Renal pelvis (tissue), 12 donors: ENCODE measurements at places on chromosomes 4 and X. TPM values are rescaled to one million over a fixed set of nuclear protein-coding genes. Genes with fewer than 3 reads are reported as not detected.

GRCh38 chrX:151359341-151359740 is 37.7 kb upstream of the VMA21 start:
- DNase-seq, result no peak

DNA sequence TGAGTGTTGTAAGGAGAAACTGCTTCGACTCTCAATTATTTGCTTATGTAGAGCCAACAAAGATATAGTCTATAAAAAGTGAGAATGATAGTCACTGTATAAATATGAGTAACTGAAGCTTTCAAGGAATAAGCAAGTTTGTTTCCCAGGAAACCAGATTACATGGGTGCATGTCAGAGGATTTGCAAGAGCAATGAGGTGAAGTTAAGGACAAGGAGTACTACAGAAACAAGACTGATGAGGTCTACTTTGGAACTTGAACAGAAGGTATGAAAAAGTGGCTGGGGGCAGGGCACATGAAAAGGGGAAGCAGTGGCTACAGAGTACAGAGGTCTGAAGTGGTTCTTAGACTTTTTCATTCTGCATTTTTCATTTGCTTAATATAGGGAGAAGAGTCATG is 321.0 kb upstream of the CXXC4 start:
- DNase-seq, result no peak

GRCh38 chrX:153862369-153863250 is 23.4 kb downstream of the L1CAM start:
- DNase-seq, result no peak

DNA sequence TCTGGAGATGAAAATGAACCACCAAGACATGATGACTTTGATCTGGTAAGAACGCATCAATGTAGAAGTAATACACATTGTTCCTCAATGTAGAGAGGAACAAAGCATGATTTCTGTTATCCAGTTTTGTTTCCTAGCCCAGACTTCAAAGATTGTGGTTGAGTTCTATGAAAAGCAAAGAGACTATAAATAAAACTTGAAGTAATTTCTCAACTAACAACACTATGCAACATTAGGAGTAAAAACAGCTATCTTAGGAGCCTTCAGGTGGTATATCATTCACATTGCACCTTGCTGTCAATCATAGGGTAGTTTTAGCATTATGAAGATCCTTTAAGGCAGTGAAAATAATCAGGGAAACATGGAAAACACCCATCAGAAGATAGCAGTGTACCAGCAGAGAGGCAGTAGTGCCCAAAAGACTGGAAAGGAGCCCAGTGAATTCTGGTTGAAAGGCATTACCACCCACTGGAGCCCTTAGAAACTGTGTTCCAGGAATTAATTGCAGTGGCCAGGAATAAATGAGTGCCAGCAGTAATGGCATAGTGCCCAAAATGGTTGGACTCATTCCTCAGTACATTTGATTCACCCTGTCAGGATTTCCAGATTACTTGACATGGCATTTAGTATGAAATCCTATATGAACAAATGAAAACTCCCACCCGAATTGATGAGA is 300.7 kb upstream of the CXXC4 start:
- no peak for DNase-seq

Gene GYPB
- polyA plus RNA-seq, result 3.3 TPM

Gene PPARGC1A
- 26.7 TPM for polyA plus RNA-seq

DNA sequence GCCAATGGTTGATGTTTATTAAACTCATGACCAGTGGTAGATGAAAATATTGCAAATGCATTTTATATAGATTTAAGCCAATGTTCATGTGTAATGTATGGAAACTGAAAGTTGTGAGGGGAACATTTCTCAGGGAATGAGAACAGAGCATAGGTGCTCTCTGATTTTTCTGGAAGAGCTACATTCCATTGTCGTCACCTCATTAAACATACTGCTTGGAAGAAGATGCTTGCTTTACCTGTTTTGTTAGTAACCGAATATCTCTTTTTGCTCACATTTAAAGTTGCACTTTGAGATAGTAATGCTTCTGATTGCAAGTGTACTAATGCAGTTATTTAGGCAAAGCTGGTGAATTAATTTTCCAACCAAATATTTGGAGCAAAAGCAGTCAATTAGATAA is 93.8 kb upstream of the CLCN4 start:
- DNase-seq, result no peak

DNA sequence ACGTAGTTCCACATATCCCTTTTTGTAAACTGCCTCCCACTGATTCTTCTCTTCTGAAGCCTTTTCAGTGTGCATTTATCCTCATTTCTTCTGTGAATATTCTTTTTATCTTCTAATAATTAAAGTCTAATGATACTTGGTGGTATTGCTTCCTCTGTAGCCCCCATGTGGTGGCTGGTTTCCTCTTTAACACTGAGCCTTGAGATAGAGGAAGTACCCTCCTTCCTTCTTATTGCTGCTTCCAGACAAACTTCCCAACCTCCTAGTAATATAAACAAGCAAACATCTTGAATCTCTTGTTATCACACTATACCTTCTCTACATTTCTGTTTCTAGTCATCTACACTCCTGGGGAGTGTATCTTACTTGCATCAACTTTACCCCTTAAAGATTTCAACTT is 310.5 kb upstream of the GIMD1 start:
- DNase-seq, result no peak

- DNase-seq, result no peak
These were observed 4.6 kb downstream of the NOA1 start for GRCh38 chr4:56972809-56973208.

GRCh38 chrX:143634309-143634662 is 1.6 kb downstream of the SLITRK4 start:
- no peak for DNase-seq

GRCh38 chr4:137000432-137000831 is 531.9 kb downstream of the PCDH18 start:
- no peak for DNase-seq

Gene MAN2B2
- polyA plus RNA-seq, result 17.1 TPM

DNA sequence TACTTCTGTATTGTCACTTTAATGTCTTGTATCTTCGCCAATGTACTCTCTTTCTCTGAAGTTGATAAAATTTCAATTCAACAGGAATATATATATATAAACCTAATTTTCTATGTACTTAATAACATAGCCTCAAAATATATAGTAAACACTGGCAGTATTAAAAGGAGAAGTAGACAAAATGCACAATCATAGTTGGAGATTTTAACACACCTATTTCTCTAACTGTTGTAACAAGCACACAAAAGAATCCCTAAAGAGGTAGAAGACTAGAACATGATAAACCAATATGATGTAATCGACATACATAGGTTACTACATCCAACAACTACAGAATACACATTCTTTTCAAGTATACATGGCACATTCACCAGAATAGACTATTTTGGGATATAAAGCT is 65.5 kb downstream of the ZNF81 start:
- no peak for DNase-seq

GRCh38 chr4:1241466-1241935 is 7.4 kb downstream of the CTBP1 start:
- DNase-seq, result no peak

GRCh38 chr4:140252141-140252741 is 98.3 kb upstream of the MAML3 start:
- DNase-seq, result no peak

Gene RNF175
- polyA plus RNA-seq, result 4.4 TPM

DNA sequence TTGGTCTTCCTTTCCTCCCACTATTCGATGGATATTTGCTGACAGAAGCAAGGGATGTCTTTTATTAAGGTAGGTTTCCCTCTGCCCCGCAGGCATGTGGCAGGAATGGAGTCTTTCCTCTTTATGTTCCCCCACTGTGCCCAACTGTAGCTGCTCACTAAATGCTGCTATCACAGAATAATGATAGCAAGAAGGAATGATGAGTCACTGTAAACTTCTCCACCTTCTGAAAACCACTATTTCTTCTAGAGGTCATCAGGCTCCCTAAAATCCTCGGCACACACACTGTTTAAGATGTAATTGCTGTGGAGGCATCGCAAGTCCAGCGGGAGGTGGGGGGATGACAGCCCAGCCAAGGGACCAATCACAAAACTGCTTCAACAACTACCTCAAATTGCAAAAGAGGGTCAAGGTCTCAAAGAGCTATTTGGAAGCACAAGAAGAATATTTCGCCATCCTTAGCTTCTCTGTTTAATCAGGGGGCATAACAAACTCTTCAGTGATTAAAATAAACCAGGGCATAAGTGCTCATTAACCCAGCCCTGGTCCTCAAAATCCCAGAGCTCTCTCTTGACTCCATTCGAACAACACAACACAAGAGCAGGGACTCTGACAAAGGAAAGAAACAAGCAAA is 13.9 kb downstream of the QDPR start:
- no peak for DNase-seq

Gene MAGEA12
- not detected for polyA plus RNA-seq

DNA sequence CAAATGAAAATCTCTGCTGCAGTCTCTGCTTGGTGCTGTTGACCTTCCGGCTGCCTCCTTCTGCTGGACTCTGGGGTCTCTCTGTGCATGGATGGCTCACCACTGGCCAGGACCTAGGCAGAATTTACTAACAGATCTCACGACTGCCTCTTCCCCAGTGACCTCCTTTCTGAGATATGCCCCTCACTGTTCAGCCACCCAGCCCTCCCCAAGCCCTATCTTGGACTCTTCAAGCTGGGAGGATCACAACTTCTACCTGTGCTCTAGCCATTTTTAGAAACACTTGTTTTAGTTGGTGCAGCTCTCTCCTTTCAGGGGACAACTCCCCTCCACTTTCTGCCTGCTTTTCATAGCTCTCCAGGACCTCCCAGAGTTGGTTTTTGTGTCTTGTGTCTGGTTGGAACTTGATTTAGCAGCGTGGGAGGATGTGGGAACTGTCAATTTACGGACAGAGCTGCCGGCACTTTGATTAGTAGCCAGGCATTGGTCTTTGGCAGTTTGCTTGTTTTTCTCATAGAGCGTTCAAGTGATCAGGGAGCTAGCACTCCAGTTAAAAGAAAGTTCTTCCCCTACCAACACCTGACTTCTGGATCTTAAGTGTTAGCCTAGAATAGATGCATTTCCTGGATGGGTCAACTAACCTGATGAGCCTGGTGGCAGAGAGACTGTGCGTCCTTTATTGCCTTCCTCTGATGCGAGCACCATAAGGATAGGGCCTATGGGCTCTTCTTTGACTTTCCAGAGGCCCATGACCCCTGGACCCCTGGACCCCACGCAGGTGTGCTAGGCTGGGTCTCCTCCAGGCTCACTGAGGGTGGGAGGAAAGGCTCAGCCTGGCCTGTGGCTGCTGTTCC is 6.5 kb downstream of the RGS12 start:
- DNase-seq, result no peak

DNA sequence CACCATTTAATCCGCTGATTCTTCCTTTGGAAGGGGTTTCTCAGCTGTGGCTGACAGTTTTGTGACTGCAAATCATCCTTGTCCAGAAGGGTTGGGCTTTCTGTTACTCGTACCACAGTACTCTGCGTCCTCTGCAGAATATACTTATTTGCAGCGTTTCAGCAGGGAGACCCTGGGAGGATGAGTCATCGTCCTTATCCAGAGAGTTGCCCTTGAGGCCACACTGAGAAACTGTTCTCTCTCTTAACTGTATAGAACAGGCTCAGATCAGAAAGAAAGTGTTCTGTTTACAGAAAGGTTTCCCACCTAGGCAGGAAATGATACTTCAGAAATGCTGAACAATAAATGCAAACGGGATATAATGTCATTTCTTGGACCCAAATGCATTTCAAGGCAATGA is 47.8 kb upstream of the DDX53 start:
- DNase-seq, result no peak

- DNase-seq, result no peak
These were observed 7.2 kb downstream of the IL15 start for GRCh38 chr4:141643557-141643956.
